ENCODE measurements at places on chromosomes 12 and 14.

DNA sequence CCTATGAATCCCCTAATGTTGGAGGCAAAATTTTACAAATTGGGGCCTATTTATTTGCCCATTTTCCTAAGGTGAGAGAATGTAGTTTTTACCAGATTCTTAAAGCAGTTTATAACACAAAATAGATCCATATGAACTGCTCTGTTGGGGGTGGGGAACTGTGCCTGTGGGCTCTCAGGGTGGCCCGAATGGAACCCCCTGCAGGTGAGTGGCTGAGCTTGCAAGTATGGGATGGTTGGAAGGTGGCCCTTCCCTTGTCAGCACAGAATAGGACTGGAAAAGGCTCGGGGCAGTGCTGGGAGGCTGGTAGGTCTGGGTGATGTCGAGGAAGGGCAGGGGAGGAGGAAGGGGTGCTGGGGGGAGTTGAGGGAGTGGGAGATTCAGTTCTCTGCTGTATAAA lies 4.9 kb downstream of the VSX2 start:
- DNase-seq: no peak

DNA sequence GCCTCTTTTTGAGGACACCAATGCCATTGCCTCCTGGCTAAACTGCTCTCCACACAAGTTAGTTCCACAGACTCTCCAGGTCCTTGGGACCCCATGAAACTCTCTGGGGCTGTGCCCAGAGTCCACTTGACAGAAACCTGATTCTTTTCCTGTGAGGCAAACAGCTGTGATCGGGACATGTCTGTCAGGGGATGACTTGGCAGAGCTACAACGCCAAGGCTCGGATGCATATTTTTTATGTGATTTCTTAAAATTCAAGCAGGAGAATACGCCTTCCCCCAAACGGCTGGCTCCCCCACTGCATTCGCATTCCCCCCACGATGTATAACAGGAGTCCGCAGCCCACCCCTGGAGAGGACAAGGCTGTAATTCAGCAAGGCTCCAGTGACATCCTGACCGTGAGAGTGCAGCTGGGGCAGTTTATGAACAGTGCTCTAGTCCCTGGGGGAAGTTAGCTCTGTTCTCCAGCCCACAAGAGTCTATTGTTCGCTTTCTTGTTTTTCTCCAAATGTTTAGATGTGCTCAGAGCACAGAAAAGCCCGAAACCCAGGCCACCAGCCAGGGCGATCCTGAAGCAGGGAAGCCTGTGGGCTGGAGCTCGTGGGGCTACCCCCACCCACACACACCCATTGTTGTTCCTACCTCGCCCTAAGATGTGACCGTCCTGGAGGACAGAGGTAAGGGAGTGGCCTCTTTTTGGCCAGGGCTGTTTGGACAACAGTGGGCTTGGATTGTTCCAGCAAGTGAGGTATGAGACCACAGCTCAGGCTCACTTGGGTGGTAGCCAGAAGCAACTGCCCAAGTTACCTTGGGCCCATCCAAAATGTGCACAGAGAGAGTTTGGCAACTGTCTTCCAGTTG lies 159.5 kb downstream of the ZFP36L1 start:
- DNase-seq: no peak

DNA sequence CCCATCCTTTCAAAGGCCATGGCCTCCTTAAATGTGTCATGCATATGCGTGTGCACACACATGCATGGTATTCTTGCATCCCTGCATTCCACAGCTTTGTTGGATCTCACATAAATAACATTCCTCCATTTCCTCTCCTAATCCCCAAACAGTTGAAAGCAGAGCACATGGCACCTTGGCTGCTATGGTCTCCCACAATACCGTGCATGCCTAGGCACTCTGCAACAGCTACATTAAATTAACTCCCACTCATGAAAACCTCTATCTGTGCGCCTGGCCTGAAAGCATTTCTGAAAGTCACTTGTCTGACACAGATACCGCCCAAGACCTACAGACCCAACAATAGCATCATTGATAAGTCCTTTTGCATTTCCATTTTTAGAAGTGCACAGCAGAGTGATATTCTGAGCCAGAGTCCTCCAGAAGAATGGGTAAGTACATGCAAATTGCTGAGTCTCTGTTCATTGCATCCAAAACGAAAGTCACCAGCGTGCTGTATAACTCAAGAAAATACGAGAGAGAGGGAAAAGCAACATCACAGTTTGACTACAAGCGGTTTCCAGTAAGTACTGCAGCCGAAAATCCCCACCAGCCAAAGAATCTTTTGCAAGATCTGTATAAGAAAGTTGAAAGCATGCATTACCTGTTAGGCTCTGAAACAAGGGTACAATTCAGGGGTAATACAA lies 436 bp downstream of the ASB2 start:
- no peak for DNase-seq

DNA sequence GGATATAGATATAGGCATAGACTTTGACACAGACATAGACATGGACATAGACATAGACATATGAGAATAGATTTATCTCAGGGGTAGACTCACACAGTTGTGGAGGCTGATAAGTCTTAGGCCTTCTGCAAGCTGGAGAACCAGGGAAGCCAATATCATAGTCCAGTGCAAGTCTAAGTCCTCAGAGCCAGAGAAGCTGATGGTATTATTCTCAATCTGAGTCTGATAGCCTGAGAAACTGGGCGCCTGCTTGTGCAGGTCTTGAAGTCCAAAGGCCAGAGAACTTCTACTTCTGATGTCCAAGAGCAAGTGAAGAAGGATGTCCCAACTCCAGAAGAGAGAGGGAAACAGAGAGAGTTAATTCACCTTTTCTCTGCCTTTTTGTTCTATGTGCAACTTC lies 476.5 kb downstream of the SLC6A15 start:
- DNase-seq: no peak

DNA sequence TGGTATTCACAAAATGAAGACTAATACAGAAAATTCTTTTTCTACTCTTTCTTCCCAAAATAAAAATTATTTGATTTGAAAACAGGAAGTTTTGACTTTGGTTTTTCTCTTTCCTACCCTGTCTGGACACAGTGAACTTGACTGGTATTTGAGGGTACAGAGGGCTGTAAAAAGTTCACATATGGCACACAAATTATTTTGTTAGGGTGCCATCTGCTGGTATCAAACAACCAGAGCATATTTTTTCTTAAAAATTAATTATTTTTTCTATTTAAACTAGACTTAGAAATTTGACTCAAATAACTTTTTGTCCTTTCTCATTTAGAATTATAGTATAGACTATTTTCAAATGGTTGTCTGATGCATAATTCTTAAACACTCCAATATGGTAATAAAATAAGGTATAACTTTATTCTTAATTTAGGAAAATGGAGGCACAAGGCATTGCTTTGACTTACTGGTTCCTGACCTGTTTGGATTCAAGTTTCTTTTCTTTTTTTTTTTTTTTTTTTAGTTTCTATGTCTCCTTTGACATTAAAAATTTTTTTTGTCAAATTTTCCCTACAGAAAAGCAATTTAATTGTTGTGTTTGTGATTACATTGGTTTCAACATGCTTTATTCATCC lies 390.6 kb downstream of the PRKD1 start:
- no peak for DNase-seq

DNA sequence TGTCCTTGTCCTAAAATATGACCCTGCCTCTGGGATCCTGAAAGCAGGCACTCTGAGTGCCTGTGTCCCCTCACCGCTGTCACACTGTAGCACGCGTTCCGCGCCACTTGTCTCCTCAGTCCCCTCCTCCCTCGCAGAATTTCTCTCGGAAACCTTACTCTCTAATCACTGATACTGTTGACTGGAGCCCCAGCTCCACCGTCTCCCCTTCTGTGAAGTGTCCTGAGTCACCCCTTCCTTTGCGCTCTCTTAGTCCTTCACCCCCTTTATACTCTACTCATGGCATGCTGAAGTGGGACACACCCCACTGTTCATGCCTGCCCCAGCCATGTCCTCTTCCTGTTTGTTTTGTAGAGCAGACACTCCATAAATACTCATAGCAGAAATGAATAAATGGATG lies 104.7 kb downstream of the ZNF664 start:
- DNase-seq: no peak

DNA sequence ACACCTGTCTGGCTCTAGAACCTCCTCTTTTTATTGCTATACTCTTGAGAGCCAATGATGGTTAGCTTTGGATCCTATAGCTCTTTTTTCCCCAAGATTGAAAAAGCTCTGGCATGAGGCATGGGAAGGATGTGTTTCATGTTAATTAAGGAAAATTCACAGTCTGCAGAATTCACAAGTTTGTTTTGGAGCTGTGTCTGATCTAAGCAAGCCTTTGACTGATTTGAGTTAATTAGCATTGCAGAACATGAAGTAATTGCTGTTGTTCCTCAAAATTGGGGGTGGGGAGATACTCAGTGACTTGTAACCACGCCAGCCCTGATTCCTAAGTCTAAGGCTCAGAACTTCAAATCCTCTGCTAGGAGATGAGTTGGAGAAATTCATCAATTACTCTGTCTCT lies 205.0 kb downstream of the SUDS3 start:
- DNase-seq: no peak

DNA sequence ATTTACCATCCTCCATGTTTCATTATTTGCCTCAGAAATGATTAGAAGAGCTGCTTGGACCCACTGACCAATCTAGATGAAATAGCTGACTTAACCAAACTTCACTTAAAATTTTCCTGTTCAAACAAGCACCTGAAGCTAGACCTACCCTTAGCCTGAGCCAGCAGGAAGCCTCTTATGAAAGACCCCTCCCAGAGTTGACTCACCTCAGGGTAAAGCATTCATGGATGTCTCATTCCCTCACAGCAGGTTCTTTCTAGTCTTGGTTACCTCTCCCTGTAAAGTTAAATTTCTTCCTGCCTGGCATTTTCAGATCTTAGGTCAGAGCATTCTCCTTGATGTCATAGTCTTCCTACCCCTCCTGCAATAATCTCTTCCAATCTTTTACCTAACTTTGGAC lies 1209.8 kb downstream of the FLRT2 start:
- DNase-seq: no peak

- no peak for DNase-seq
These were observed 85.9 kb downstream of the SSPN start for GRCh38 chr12:26281320-26281719.

DNA sequence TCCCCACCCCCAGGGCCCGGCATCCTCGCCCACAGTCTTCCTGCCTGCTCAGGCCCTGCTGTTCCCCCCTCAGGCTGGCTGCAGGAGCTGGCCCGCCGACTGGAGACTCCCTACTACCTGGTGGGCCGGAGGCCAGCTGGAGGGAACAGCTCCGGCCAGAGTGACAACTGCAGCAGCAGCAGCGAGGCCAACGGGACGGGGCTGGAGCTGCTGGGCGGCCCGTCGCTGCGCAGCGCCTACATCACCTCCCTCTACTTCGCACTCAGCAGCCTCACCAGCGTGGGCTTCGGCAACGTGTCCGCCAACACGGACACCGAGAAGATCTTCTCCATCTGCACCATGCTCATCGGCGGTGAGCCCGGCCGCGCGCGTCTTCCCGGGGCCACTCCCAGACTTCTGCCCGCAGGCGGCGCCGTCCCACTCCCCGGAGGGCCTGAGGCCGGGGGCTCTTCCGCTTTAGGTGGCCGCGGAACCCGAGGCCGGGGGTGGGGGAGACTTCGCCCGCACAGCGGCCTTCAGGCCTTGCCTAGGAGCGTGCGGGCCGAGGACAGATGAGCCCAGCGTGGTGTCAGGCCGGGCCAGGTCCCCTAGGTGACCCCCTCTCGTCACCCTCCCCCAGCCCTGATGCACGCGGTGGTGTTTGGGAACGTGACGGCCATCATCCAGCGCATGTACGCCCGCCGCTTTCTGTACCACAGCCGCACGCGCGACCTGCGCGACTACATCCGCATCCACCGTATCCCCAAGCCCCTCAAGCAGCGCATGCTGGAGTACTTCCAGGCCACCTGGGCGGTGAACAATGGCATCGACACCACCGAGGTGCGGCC lies 10.2 kb downstream of the KCNH3 start:
- no peak for DNase-seq

DNA sequence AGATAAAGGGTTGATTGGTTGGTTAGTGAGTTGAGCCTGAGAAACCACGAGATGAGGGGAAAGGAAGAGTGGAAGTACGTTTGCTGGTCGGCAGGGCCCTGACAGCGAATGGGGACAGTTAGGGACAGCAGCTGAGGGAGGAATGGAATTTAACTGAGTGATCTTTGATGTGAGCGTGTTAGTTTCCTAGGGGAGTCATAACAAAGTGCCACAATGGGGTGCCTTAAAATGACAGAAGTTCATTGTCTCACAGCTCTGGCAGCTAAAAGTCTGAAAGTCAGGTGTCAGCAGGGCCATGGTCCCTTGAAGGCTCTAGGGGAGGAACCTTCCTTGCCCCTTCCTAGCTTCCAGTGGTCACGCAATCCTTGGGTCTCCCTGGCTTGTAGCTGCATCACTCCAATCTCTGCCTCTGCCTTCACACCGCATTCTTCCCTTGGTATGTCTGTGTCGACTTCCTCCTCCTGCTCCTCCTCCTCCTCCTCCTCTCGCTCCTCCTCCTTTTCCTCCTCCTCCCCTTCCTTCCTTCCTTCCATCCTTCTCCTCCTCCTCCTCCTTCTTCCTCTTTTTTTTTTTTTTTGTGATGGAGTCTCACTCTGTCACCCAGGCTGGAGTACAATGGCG lies 26.0 kb upstream of the RIN3 start:
- peak; percentile 44 for DNase-seq

DNA sequence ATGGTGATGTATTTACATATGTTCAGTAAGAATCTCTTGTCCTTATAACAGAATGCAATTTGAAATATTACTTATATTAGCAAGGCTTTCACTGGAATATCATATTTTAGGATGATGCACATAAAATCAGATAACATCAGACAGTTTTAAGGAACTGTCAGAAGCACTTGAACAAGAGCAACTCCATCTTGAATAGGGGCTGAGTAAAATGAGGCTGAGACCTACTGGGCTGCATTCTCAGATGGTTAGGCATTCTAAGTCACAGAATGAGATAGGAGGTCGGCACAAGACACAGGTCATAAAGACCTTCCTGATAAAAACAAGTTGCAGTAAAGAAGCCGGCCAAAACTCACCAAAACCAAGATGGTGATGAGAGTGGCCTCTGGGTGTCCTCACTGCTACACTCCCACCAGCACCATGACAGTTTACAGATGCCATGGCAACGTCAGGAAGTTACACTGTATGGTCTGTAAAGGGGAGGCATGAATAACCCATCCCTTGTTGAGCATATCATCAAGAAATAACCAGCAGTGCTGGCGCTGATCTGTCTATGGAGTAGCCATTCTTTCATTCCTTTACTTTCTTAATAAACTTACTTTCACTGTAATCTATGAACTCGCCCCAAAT lies 27.6 kb upstream of the ETV6 start:
- no peak for DNase-seq

DNA sequence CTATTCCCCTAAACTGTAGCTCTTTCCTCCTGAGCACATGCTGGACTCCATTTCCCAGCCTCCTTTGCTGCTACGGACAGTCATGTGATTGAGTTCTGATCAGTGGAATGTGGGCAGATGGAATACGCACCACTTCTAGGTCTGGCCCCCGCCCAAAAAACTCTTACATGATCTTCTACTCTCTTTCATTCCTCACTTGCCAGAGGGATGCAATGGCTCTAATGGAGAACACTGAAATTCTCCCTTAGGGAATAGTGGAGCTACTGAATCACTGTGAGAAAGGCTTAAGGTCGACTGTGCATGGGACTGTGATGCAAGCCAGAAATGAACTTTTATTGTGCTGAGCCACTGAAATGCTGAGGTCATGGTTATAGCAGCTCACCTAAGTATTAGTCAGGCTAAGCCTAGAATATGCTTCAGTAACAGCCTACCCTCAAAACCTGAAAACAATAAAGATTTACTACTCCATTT lies 13.0 kb upstream of the TMED2 start:
- no peak for DNase-seq
